CD4-positive, alpha-beta T cell treated with Interferon gamma for 1 hour (primary cell): ENCODE measurements at places on chromosomes 2 and 18.

GRCh38 chr2:172279813-172280212, 147.6 kb upstream of the ITGA6 start:
- DNase-seq = no peak

DNA sequence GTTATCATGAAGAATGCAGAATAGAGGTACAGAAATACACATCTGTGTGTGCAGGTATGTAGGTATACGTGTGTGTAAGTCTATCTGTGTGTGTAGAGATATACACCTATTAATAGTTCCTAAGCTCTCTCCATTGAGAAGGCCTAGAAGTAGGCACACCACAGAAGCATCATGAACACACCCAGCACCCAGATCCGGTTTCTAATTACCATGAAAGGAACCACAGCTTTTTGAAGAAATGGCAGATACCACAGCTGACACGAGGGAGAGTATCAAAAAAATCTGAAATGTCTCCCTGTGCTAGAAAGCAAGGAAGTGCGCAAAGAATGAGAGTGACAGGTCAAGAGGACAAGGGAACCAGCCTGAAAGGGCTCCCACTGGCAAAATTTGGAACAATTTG, 27.7 kb upstream of the AP1S3 start:
- DNase-seq = no peak

DNA sequence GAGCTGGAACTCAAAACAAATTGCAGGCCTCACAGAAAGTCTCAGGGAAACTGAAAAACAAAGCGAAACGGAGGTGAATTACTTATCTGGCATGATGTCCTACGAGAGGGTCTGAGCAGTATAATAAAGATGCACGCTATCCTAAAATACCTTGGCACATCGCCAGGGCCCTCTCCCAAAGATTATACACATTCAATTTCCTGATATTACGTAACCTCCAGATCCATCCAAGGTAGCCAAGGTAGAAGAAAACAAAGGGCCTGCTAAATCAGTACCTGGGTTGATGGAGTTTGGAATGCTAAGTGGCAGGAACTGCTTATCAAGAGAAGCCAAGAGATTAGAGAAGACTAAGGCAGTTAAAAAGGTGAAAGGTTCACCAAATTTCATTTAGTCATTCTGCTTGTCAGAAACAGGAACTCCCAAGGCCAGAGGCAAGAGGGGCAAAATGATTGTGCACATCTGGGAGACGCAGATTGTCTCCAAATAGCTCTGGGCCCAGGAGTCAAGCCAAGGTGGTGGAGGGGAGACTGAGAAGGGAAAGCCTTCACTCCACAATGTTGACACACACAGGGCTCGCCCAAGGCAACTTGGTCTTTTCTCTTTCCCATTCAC, 236.8 kb upstream of the ATP5MC3 start:
- no peak for DNase-seq

GRCh38 chr2:231433990-231434389, 30.3 kb downstream of the NCL start:
- DNase-seq = no peak

DNA sequence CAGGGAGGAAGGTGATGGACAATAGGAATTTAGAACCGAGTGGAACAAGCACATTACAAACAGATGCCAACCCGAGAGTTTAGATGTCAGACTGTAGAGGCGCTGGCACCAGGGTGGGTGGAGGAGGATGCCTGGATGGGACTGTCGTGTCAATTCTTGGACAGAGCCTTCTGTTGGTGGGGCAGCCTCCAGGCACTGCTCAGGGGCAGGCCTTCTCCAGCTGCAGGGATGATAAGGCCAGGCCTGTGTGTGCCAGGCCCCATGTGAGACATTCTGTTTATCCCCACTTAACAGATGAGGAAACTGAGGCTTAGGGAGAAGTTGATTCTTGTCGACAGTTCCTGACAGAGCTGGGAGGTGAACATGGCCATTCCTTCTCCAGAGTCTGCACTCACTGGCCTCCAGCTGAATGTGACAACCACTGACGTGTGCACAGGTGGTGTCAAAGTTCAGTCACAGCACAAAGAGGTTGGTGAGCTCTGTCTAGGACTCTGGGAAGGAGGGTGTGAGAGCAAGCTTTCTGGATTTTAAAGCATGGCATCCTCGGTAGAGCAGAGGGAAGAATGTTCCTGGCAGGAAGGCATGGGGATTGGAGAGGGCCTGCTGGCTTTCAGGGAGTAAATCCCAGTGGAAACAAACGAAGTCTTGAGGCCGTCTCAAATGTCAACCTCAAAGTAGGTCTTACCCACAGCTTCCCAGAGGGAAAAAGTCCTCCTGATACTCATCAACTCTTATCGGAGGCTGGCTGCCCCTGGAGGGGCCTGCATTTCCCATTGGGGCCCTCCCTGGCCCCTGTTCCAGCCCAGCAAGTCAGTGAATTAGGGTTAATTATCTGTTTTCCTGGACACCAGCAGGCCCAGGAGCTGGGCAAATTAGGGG, 52.4 kb downstream of the GLI2 start:
- DNase-seq = no peak

DNA sequence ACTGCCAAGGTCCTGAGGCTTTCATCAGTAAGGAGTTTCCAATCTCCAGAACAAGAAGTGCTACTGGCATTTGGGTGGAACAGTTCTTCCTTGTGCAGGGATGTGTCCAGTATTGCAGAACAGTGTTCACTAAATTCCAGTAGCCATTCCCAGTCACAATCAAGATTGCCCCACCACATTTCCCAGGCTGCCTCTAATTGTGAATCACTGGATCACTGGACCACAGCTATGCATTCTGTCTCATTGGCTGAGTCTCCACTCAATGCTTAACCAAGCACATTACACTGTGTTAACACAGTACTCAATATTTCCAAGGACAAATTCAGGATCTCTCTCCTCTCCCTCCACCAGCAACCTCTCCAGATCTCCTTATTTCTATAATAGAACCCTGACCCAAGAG, 160.2 kb upstream of the CCDC150 start:
- DNase-seq = no peak

- no peak for DNase-seq
Measured at GRCh38 chr2:162277381-162277780, 34.1 kb upstream of the FAP start.

DNA sequence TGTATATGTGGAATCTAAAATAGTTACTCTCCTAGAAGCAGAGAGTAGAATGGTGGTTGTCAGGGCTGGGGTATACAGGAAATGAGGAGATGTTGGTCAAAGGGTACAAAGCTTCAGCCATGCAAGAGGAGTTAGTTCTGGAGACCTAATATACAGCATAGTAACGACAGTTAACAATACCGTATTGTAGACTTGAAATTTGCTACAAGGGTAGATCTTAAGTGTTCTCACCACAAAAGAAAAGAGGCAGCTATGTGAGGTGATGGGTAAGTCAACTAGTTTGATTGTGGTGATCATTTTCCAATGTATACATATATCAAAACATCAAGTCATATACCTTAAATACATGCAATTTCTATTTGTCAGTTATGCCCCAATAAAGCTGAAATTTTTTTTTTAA, 98.2 kb upstream of the CYP1B1 start:
- no peak for DNase-seq

DNA sequence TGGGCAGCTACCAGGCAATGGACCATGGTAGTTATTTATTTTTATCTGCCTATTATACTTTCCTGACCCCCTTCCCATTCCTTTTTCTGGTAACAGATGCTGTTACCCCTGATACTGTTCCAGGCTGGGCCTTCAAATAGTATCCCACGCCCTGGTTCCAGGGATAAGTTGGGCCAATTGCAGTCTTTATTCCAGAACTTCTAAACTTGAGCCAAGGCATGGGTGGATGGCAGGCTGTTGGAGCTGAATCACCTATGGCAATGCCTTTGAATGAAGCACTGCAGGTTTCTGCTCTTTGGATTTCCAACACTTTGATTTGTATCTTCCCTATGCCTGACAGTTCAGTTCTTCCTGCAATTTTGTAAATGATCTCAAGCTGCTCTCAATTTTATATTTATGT, 99.2 kb upstream of the LHCGR start:
- no peak for DNase-seq

- no peak for DNase-seq
Measured at GRCh38 chr2:239930871-239931771, 94.0 kb downstream of the NDUFA10 start.

GRCh38 chr2:205770577-205770976, 88.3 kb downstream of the NRP2 start:
- no peak for DNase-seq

- no peak for DNase-seq
Measured at GRCh38 chr2:216116418-216116817, 7.3 kb downstream of the XRCC5 start.

DNA sequence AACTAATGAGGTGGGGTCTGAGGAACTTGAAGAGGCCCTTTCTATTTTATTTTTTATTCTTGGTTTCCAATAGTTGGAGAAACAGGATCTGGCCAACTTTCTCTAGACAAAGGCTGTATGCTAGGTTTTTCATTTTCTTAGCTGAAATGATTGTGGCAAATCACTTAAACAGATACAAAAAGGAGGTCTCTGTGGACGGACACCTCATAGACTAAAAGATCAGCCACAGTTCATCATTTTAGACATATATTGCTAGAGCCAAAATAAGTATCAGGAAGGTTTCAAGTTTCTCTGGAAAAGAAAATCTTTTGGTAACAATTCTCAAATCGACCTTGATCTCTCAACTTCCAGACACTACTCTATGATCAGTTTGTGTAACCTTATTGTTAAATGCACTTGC, 224.5 kb upstream of the REV1 start:
- DNase-seq = no peak

DNA sequence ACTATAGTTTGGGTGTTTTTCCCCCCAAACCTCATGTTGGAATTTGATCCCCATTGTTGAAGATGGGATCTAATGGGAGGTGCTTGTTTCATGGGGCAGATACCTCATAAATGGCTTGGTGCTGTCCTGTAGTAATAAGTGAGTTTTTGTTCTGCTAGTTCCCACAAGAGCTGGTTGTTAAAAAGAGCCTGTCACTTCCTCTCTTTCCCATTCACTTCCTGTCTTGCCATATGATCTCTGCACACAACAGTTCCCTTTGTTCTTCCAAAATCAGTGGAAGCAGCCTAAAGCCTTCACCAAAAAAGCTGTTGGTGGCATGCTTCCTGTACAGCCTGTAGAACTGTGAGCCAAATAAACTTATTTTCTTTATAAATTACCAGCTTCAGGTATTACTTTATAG, 768.2 kb upstream of the VRK2 start:
- DNase-seq = no peak

DNA sequence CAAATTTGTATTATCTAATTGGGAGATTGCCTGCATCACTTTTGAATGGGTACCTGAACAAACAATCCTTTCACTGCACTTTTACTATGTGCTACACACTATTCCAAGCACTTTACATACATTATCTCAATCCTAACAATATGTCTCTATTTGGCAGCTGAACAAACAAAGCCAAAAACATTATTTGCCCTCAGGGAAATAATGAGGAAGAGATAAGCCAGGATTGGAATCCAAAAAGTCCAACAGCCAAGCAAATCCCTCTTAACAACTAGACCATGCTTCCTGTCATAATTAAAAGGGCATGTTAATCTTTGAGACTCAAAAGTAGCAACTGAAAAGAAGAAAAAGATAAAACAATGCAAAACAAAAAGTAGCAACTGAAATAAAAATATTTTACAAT, 32.1 kb downstream of the RPRD1A start:
- DNase-seq = no peak

DNA sequence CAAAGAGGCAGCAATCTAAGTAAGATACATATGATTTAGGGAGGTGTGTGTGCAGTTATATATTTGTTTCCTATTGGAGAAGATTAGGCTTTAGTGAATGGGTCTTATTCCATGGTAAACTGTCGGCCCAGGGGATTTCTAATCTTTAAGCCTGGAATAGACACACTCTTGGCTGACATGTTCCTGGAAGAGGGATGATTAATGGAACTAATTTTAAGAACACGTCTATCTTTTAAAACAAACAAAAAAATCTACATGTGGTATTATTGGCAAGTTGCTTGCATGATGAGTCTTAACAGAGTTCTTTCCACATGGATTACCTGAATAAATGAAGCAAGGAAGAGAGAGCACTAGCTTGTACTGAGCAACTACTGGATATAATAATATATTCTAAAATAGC, 114.2 kb upstream of the NT5C1B start:
- no peak for DNase-seq

DNA sequence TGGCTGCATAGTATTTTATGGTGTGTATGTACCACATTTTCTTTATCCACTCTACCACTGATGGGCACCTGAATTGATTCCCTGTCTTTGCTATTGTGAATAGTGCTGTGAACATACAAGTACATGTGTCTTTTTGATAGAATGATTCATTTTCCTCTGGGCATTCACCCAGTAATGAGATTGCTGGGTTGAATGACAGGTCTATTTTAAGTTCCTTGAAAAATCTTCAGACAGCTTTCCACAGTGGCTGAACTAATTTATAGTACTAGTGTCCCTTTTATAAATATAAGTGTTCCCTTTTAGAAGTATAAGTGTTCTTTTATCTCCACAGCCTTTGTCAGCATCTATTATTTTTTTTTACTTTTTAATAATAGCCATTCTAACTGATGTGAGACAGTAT, 303.9 kb upstream of the EPHA4 start:
- no peak for DNase-seq

DNA sequence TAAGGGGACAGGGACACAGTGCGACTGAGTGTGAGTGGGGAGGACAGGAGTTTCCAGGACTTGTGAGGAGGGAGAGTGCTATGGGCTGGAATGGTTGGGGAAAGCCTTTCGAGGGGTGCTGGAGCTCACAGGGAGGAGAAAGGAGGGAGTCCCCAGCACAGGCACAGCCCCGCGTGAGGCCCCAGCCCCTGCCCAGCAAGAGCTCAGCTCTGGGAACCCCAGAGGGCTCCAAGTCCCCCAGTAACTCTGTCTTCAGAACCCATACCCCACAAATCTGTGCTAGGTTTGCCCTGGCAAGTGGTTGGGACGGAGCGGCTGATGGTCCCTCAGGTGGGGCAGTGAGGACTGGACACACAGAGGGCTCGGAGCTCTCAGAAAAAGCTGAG, 75.4 kb downstream of the SFXN5 start:
- no peak for DNase-seq

DNA sequence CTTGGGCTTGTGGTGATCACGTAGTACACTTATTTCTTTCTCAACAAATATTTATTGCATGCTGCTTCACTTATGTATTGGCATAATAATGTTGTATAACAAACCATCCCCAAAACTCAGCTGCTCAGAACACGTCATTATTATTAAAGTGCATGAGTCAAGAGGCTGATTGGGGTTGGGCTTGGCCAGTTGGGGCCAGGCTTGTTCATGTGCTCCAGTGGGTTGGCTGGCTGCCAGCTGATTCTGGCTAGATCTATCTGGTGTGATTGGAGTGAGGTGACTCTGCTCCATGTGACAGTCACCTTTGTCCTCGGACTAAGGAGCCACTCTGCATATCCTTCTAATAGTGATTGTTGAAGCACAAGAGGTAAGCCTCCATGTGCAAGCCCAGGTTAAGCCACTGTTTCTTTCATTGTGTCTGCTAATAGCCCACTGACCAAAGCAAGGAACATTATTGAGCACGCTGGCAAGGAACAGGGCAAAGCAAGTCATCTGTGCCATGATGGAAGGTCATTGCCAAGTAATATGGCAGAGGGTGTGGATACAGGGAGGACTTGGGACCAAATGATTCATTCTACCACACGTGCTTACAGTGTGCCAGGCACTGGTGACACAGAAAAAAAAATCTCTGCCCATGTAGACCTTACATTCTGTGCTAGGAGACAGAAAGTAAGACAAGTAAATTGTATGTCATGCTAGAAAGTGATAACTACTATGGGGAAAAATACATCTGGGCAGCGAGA, 63.3 kb upstream of the TMEM182 start:
- no peak for DNase-seq
